ENCODE measurements at places on chromosomes 3 and 15.

GRCh38 chr15:75213768-75214221 lies 12.1 kb downstream of the C15orf39 start:
- DNase-seq, result no peak

- DNase-seq, result no peak
Observed at GRCh38 chr15:39358441-39359041, 222.3 kb upstream of the THBS1 start.

GRCh38 chr3:58164906-58165821 lies 45.6 kb downstream of the DNASE1L3 start:
- DNase-seq, result no peak

- no peak for DNase-seq
Observed at GRCh38 chr3:38000965-38001455, 10.4 kb downstream of the VILL start.
